CD4-positive, alpha-beta T cell treated with Interleukin-6 at 100 ng/mL for 8 hours (primary cell): ENCODE measurements at places on chromosomes 6 and 20.

DNA sequence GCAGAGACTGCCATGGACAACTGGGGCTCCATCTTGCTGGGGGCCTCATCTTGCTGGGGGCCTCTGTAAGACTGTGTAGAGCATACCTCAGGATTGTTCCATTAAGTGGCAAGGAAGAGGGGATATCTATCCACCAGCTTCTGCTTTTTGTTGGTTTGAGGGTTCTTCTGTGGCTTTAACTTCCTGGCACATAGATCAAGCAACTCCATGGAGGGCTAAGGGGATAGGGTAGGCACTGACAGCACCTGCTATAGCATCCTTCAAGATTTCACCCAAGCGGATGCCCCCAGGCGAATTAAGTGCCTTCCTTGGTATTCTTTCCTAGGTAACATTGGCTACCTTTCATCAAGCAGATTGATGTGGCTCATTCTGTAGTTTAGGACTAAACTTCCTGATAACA, 3.8 kb upstream of the LRRN4 start:
- DNase-seq, result no peak

- no peak for DNase-seq
These were observed 54.6 kb downstream of the PCSK2 start for GRCh38 chr20:17281478-17281877.

DNA sequence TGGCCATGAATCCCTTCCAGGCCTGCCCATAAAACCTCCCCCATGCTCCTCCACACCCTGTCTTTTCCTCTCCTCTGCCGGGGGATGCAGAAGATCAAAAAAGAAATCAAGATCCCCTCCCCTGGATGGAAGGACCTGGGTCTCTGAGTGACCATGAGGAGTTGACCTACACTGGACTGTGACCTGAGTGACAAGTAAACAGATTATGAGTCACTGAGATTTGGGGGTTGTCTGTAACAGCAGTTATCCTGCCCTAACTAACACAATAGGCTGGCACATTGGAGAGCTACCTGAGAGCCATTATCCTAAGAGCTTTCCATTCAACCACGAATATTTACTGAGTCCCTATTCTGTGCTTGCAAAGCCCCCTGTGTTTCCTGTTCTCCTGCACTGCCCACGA, 28.4 kb upstream of the SIRPA start:
- no peak for DNase-seq

DNA sequence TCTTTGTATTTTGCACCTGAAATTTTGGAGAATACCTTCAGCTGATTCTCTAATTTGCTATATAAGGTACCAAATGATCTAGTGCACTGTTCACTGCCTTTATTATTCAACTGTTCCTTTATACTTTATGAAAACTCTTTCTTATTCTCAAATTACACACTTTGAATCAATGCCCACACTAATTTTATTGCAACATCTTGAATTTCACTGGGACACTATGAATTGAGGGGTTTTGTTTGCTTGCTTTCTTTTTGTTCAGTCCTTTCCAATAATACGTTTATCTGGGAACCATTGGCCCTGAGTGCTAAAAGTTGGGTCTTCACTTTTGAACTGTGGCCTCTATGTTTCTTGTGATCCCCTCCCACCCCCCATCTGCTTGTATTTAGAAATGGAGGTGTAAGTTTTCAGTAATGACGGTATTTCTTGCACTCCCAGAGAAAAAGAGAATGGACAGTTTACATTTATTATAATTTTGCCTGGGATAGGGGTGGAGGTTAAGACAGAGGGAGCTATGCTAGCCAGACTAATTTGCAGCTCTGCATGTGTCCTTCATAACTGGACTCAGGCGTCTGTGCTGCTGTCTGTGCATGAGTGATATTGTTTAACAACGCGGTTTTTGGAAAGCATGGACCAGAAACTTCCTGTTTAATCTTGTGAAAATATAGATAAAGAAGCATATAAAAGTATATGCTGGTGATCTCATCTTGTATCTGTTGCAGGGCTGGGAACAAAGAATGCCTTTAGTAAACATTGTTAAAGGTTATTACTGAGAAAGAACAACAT, 98.1 kb downstream of the DNAH8 start:
- DNase-seq, result no peak

- DNase-seq, result no peak
These were observed 61.3 kb downstream of the FOXA2 start for GRCh38 chr20:22523128-22523498.

DNA sequence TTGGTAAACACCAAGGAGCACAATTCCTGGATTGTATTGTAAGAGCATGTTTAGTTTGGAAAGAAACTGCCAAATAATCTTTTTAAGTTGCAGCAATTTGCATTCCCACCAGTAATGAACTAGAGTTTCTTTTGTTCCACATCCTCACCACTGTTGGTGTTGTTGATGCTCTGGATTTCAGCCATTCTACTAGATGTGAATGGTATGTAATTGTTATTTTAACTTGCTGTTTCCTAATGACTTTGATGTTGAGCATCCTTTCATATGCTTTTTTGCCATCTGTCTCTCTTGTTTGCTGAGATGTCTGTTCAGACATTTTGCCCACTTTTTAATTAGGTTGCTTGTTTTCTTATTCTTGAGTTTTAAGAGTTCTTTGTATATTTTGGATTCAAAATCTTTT, 1654.1 kb downstream of the GRIK2 start:
- DNase-seq, result no peak

DNA sequence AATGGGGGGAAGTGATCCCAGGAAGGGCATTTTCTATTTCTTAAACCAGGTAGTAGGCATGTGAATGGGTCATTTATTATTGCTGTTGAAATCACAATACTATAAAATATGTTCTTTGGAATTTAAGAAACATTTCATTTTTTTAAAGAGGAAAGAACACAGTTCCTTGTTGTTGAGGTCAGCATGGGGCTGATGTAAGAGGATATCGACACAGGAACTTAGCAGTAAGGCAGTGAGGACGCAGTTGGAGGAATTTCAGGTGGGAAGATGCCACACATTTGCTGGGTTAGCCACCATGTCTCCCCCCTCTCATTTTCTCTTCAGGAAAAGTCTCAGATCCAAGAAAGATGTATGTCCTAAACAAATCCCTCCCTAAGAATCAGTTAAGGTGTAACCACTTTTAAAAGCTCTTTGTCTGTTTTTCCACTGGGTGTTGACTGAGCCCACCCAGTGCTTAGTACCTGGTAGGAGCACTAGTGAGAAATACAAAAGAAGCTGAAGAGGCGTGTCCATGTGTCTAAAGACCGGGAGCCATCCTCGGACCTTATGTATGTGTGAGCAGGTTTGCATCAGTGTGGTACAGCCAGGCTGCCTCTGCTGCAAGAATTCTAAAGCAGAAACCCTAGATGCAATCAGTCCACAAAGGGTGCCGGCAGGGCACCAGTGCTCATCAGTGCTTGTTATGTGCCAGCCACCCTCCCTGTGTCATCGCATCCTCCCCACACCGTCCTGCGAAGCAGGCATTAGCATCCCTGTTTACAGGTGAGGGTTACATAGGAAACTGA, 98.9 kb downstream of the TCP11 start:
- no peak for DNase-seq

DNA sequence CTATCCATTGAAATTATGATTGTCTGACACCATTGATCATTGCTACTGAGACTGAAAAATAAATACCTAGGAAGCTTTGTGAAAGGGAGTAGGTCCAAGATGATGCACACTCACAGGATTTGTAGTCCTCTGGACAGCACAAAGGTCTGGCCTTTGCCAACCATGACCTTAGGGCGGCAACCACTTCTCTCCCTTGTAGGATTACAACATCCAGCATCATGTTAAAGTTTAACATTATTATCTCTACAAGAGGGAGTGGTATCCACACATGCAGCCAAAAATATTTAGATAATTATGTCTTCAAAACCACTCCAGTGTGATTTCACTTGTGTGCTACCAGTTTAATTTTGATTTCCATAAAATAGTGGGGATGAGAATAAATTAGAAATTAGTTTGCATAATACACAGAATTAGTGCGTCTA, 51.1 kb upstream of the NHSL1 start:
- DNase-seq, result no peak

DNA sequence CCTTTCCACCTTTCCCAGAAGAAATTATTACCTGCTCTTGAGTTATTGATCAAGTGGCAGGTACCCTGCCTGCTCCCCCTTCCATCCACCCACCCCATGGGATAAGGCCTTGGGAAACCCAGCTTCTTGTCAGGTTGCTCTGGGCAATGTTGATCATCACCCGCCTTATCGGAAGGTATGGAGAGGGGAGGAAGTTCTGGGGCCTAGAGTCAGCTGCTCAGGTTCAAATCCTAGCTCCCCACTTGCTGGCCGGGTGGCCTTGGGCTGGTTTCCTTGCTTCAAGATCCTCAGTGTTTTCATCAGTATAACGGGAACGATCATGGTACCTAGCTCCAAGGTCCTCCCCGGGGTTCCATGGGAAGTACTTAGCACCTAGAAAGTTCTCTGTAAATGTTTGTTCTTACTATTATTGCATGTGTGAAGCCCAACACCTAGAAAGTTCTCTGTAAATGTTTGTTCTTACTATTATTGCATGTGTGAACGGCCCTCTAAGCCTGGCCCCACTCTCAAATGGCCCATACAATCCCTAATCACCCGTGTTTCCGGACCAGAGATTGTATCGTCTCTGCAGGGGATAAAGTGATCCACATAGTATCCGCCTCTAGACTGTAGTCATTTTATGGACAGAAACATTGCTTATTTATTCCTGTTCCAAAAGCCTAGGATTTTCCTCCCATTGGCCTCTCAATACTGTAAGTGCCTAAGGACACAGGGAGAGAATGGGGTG, 1.1 kb upstream of the PREX1 start:
- DNase-seq, result no peak

DNA sequence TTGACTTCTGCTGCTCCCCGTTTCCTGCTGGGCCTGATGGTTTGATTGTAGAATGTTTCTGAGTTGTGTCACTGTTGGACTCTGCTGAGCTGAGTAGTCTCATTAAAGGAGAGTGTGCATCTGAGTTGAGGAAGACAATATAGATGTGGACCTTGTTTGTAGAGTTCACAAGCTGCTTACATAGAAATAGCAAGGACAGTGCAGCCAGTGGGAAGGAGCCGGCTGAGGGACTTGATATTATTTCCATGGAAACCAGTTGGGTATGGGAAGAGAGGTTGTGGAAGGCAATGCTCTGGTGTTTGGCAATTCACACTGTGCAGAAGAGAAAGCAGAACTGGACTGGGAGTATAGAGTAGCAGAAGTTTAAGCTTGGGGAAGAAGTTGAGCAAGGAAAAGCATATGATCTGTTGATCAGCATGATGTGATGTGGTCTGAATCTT, 14.8 kb downstream of the IGF2R start:
- no peak for DNase-seq

DNA sequence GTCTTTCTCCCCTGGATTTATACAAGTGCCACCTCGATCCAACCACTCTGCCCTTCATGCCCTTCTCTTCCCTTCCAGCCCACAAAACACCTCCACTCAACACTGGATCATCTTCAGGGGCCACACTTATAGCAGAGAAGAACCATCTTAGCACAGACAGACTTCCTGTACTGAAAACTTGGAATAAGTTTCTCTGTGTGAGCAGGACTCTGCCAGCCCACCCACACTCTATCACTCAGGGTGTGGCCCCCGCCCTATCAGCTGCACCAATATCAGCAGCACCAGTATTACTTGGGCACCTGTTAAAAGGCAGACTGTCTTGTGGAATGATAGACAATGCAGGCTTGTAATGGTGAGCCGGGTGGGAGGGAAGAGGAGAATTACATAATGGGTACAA, 86.7 kb downstream of the SCML4 start:
- DNase-seq, result no peak

GRCh38 chr6:99187429-99187828, 162.0 kb downstream of the FAXC start:
- DNase-seq, result no peak

DNA sequence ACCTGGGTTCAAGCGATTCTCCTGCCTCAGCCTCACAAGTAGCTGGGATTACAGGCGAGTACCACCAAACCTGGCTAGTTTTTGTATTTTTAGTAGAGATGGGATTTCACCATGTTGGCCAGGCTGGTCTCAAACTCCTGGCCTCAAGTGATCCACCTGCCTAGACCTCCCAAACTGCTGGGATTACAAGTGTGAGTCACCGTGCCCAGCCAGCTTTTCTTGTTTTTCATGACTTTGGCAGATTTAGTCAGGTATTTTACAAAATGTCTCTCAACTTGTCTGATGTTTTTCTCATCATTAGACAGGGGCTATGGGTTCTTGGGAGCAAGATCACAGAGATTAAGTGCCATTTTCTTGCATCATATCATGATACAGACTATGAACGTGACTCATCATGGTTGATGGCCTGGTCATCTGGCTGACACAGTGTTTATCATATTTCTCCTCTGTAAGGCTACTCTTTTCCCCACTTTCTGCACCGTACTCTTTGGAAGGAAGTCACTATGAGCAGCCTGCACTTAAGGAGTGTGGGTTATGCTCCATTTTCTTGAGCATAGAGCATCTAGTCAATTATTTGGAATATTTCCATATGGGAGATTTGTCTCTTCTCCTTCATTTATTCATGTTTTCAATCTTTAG, 67.8 kb downstream of the RNF182 start:
- DNase-seq, result no peak

- no peak for DNase-seq
These were observed 44.8 kb upstream of the AFDN start for GRCh38 chr6:167781868-167782267.

- no peak for DNase-seq
These were observed 191.1 kb upstream of the HEY2 start for GRCh38 chr6:125558241-125558843.
